Forelimb muscle (tissue), 1 donor: ENCODE measurements at places on chromosomes 6 and 20. TPM values are rescaled to one million over a fixed set of nuclear protein-coding genes. Genes with fewer than 3 reads are reported as not detected.

Gene BPIFB1
- not detected for polyA plus RNA-seq

DNA sequence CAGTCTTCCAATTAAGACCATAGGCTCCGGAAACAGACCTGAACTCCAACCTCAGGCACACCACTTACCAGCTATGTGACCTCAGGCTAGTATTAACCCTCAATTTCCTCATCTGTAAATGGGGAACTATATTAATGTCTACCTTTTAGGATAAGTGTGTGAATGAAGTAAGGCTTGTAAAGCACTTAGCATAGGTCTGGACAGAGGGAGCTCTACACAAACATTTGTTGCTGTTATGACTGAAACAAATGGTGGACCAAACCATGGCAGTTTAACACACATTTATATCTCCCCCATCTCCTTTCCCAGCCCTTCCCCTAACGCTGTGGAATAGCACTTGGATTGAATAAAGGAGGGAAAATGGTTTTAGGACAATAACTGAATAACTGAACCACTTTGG, 48.7 kb downstream of the TSHZ2 start:
- no peak for DNase-seq

Gene TGM3
- 0.25 TPM for polyA plus RNA-seq

GRCh38 chr6:55868771-55869479, 6.5 kb downstream of the BMP5 start:
- DNase-seq = no peak

DNA sequence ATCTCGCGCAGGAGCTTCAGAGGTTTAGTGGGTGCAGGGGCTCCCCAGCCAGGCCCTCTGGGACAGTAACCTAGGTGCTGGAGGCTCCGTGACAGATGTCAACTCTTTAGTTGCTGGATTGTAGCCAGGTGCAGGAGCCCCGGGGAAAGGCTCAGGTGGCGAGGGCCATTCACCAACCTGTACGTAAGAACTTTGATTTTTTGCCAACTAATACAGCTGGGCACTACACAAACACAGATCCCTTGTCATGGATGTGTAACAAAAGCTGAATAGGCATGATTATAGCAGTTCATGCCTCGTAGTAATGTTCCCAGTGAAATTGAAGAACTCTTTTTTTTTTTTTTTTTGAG, 82.6 kb downstream of the CDC5L start:
- DNase-seq = no peak

Gene SUMO4
- 0.53 TPM for polyA plus RNA-seq

Gene NOX3
- not detected for polyA plus RNA-seq

DNA sequence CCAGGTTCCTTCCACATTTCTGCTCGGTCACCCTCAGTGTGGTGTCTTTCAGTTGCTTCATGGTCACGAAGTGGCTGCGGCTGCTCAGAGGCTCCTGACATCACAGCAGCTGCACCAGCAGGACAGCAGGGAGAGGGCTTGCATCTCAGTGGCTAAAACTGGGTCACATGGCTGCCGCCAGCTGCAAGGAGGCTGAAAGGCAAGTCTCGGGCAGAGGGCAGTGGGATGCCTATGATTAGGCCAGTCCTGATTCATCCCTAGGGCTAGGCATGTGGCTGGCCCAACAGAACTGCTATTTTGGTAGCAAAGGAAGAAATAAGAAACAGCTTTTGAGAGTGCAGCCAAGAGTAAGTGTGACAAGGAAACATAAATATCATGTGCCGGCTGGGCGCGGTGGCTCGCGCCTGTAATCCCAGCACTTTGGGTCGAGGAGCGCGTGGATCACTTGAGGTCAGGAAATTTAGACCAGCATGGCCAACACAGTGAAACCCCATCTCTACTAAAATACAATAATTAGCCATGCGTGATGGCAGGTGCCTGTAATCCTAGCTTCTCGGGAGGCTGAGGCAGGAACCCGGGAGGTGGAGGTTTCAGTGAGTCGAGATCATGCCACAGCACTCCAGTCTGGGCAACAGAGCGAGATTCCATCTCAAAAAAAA, 46.6 kb downstream of the RBM38 start:
- no peak for DNase-seq

Gene SLC26A8
- polyA plus RNA-seq = 0.22 TPM

DNA sequence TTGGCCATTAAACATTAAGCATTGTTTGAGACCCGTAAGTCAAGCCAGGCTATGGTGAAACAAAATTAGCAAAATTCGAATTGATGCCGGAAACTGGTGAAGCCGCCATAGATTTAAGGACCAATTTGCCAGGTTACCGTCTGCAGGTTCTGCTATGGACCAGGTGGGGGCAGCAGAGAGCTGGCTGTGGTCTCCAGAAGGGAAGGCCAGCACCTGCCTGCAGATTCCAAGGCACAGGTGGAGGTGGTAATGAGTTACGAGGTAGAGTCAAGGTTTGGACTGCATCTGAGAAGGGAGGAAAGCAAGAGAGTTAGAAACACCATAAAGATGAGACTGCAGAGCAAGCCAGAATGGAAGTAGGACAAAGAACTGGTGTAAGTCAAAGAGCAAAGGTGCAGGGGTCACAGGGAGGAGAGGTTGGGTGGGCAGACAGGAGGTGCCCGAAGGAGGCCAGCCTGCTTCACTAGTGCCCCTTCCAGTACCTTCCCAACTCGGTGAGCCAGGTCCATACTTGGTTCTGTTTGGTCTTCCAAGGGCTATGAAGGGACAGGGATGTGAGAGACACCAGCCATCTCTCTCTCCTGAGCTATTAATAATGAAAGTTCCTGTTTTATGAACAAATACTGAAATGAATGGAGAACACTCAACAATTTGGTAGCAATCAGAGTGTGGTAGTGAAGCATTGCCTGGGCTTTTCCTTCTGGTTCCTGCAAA, 131.6 kb upstream of the ESR1 start:
- no peak for DNase-seq

DNA sequence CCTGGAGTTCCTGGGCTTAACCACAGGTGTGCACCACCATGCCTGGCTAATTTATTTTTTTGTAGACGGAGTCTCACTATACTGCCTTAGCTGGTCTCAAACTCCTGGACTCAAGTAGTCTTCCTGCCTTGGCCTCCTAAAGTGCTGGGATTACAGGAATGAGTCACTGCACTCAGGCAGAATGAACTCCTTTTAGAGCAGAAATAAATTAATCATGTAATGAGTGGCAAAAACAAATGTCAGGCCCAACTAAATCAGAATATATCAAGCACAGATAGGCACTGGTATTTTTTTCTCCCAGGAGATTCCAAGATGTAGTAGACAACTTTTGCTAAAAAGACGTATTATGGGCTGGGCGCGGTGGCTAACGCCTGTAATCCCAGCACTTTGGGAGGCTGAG, 2.6 kb downstream of the RPS10 start:
- no peak for DNase-seq

Gene TCF15
- 5.3 TPM for polyA plus RNA-seq

DNA sequence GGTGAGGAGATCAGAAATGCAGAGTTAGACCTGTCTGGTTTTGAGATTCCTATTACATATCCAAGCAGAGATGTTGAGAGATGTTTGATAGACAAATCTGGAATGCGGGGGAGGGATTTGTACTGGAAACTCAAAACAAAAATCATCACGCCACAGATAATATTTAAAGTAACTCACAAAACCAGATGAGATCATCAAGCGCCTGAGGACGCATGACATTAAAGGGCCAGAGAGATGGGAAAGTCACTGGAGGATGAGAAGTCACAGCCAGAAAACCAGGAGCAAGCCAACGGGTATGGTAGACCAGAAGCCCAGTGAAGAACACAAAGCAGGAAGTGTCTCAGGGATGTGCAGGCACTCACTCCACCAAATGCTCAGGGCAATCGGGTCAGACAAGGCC, 87.7 kb downstream of the DLL1 start:
- no peak for DNase-seq

GRCh38 chr6:18488004-18488403, 100.9 kb downstream of the RNF144B start:
- no peak for DNase-seq

Gene TENT5A
- polyA plus RNA-seq = 10.3 TPM

DNA sequence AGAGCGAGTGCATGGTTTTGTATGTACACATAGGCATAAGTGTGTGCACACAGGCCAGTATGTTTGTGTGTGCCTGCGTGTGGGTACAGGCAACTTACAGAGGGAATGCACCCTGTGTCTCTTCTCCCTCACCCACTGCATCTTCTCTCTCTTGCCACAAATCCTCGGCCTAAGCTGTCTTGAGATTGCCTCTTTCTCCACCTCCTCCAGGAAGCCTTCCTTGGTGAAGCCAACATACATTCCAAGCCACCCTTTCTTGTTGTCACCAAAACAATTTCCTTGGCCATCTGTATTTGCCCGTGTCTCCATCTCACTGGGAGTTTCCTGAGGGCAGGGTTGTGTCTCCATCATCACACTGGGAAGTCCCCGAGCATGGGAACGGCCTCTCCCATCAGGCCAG, 29.8 kb upstream of the MLN start:
- no peak for DNase-seq

DNA sequence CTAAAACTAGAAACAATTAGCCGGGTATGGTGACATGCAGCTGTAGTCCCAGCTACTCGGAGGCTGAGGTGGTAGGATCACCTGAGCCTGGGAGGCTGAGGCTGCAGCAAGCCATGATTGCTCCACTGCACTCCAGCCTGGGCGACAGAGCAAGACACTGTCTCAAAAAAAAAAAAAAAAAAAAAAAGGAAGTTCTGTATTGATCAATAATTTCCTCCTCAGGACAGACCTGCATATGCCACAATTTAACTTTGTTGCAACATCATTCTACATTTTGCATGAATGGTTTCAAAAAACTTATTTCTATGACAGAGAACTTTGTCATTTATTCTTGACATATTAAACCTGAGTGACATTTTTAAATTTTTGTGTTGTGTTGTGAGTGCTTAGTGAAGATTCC, 5.5 kb downstream of the DNAJC5 start:
- no peak for DNase-seq

Gene CDKN1A
- polyA plus RNA-seq = 110 TPM

DNA sequence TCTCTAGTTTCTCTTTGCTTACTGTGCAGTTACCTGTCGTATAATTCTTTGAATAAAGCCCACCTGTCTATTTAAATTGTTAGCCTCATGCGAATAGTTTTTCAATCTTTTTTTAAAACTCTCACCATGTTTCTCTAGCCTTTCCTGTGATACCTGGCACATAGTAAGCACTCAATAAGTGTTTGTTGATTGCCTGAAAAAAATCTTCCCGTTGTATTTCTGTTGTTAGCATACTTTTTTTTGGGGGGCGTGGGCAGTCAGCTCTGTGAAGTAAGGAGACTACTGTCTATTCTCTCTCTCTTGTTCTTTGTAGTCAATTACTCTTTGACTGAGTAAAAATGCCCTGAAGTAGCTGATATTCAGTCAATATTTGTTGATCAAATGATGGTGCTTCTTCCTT, 205.8 kb downstream of the CDKAL1 start:
- no peak for DNase-seq

Gene KHDC1L
- 0.54 TPM for polyA plus RNA-seq
